ENCODE measurements at places on chromosomes 3 and 15.

- no peak for DNase-seq
Observed at GRCh38 chr3:166634091-166634746, 745.9 kb downstream of the ZBBX start.

DNA sequence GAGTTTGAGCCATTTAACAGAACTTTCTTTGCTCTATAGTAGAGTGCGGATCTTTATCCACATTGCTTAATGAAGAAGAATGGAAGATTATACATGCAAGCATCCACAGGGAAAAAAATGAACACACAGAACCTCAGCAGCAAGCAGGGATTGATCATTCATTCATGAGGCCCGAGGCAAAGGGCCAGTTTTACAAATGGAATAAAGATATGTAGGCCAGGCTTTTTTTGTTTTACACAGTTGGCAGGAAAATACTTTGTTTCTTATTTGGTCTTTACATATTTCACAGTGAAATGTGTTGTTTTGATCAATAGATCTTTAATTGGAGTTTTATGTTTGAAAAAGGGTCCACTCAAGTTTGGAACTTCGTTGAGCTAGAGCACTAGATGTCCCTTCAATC is 117.5 kb downstream of the LRTM1 start:
- no peak for DNase-seq

DNA sequence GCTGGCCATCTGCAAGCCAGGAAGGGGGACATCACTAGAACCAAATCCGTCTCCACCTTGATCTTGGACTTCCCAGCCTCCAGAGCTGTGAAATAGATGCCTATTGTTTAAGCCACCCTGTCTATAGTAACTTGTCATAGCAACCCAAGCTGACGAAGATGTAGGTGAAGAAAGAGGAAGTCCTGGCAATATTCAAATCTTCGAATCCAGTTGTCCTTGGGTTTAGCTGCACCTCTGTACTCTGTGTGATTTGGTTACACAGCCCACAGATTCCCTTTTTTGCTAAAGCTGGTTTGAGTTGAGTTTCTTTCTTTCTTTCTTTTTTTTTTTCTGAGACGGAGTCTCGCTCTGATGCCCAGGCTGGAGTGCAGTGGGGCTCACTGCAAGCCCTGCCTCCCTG is 68.0 kb upstream of the XCR1 start:
- DNase-seq, result no peak

DNA sequence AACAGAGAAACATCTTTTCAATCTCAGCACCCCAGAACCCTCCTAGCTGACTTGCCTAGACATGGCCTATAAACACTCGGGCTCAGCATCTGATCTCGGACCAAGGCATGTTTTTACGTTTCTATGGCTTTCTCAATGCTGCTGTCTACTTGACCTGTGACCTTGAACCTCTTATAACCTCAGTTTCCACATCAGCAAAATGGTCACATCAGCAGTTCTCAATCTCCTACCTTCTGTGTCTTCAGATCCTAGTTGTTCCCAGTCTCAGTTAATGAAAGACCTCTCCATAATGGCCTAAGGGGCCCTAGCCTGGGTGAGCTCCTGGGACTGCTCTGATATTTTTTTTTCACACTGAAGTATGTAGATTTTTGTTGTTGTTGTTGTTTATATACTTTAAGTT is 39.6 kb downstream of the SSUH2 start:
- DNase-seq, result no peak

GRCh38 chr3:16461463-16462245 is 51.8 kb downstream of the RFTN1 start:
- no peak for DNase-seq

DNA sequence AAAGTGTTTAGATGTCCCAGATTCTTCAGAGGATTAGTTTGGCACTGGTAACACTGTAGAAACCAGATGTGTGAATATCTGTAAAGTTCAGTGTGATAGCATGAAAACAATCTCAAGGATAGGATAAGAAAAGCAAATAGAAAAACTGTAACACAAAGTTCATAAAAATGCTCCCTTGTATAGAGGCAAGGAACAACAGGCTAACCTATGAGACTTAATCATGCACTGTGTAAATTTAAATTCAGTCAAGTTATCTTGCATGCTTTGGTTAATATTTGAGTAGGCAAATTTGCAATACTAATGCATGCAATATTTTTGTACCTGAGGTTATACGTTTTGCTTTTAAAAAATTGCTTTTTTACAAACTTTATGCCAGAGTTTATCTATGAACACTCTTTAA is 144.4 kb downstream of the USP13 start:
- no peak for DNase-seq

DNA sequence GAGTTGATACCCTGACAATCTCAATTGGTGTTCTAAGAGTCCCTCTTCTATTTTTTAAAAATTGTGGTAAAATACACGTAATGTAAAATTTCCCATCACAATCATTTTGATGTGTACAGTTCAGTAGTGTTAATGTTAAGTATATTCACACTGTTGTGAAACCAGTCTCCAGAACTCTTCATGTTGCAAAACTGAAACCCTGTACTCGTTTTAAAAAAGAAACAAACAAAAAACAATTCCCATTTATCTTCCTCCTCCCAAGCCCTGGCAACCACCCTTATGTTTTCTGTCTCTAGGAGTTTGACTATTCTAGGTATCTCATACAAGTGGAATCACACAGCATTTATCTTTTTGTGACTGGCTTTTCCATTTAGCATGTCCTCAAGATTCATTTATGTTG is 28.7 kb upstream of the ALPK3 start:
- no peak for DNase-seq

DNA sequence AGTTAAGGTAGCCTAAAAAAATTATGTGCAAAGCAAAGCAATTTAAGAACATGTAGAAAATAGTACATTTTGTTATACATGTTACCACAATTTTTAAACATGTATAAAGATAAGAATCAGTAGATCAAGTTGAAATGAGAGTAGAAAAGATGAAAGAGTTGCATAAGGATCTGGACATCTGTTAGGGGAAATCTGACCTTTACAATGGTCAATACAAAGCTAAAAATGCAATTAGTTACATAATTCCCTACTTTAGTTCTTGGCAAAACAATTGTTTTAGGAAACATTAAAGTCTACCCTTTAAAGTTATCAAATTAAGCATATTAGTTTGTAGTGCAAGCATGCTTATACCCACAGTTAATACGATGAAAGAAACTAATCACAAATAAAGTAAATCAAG is 32.7 kb downstream of the TOP2B start:
- no peak for DNase-seq

DNA sequence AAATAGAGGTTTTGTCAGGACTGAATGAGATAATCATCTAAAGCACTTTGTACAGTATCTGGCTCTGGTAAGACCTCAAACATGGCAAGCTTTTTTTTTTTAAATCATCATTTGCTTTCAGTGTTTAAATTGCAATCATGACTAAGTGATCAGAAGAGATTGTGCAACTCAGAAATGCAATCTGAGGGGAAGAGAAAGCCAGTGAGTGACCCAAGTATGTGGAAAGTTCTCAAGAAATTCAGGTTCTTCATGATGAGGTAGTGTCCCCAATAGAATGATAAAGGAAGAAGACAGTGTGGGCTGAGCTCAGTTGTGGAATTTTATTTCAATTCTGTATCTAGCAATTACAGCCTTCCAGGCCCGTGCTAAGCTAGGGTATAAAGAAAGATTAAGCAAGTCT is 132.2 kb upstream of the TBC1D5 start:
- no peak for DNase-seq

DNA sequence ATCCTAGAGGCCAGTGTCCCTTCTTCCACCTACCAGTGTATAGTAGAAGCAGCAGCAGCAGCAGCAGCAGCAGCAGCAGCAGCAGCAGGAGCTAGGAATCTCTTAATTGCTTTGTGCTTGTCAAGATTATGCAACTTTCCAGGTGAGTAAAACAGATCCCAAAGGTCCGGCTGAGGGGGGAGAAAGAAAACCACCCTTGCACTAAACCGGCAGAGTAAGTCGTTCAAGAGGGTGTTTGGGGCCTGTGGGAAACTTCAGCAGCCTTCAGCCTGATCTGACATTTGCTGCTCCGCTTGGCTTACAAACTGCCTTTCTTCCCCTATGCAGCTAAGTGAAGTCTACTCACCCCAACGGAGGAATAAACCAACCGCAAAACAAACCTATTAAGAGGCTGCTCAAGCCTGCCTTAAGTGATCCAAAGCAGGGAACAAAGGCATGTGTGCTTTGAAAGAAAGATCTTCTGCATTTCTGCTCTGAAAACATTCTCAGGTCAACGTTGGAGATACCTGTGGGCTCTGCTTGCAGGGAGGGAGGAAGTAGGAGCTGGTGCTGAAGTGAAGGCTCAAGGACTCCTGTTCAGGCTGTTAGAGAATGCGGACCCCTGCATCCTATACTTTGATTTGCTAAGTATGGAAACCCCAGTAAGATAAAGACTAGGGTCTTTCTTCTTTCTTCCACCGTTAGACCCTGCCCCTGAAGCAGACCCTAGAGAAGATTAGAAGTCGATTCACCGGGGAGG is 35.7 kb upstream of the DLG1 start:
- DNase-seq, result no peak

Data from GM04503 (cell line).